Head of caudate nucleus (tissue), 42 donors: ENCODE measurements at places on chromosomes 12 and 14.

GRCh38 chr12:118183711-118184110 is 47.8 kb downstream of the PEBP1 start:
- DNase-seq: no peak

DNA sequence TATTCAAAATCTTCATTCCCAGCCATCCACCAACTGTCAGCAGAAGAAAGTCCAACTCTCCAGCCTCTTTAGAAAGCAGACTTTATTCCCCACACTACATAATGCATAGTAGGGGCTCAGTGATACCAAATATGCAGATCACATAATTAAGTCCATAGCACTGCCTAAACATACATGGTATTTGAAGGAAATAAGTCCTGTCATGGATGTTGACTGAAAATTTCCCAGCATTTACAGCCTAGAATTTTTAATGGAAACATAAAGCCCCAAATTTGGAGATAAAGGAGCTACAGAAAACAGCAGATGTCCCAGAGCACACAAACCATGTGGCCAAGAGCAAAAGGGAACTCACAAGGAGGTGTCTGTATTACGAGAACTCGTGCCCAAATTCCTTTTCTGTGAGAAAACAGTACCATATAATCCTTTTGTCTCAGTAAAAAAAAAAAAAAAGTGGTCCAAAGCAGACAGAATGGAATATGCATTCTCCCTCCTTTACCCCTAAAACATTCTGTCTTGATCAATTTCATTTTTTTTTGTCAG is 920.5 kb downstream of the NRXN3 start:
- DNase-seq: no peak

DNA sequence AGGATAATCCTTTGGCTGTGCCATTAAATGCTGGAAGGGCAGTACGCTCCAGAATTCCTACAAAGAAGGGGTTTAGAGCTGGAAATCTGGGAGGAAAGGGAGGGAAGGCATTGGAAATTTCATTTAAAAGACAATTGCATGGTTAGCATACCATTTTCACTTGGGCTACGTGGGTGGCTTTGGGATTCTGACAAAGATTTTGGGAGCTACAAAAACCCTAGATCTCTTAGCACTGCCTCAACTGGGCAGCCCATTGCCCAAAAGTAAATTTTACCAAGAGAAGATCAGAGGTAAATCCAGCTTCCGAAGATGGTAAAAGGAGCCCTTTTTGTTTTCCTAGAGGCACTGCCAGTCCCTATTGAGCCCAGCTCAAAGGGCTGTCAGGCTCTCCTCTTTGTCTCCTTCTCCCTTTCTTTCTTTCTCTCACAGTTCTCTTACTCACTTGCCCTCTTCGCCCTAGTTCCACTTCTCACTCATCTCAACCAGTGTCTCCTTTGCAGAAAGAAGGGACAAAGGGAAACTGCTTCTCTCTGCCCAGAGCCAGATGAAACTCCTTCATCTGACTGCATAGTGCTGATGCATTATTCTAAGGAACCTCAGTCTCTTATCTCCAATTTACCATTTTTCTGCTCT is 125.4 kb upstream of the PLEKHA5 start:
- no peak for DNase-seq

- no peak for DNase-seq
Observed at GRCh38 chr12:42744539-42745182, 155.1 kb upstream of the PRICKLE1 start.

- no peak for DNase-seq
Observed at GRCh38 chr12:121990692-121991603, 30.7 kb upstream of the BCL7A start.

DNA sequence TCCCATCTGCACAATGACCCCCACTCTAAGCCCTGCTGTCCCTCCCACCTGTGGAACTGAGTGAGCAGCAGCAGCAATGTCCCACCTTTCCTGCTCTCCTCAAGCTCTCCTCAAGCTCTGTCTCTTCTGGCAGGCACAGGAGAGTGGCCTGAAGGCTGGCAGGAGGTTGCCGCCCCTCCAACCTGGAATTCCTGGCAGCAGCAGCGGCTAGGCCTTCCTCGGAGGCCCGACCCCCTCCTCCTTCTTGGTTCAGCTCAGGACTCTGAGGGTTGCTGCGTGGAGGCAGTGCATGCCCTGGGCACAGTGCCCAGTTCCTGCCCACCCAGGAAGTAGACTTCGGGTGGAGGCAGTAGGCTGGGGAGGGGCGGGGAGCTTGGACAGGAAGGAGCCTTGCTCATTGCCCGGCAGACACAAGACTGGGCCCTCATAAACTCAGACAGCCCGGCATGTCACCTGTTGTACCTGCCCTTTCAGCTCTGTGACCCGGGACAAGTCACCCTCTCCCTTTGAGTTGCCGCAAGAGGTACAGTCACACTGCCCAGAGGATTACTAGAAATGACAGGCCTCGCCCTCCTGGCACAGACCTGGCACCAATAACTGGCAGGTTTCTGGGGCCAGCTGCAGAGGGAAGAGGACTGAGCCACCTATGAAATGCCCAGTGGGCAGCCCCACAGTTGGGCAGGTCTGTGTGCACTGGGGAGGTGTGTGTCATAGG is 2.1 kb upstream of the SERPINA1 start:
- DNase-seq: peak; percentile 48

GRCh38 chr14:101361044-101361443 is 200.3 kb upstream of the DIO3 start:
- no peak for DNase-seq

DNA sequence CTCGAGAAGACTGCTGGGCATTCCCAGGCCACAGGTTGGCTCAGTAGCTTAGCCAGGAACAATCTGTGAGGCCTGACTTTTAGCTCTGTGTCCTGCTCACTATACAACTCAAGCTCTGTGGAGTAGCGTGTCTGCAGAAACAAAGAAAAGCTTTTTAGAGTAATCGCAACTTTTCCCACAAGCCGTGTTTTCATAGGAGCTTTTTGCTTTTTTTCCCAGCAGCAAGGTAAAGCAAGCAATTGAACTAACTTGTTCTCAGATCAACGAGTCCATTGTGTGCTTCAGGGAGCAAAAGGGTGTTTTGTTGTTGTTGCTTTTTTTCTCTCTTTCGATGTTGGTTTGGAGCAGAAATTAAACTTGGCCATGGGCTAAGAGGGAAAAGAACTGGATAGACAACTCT is 97.3 kb upstream of the BCL2L14 start:
- DNase-seq: no peak

GRCh38 chr12:64740646-64741045 is 18.6 kb downstream of the GNS start:
- DNase-seq: no peak

- no peak for DNase-seq
Observed at GRCh38 chr12:26895672-26896071, 42.1 kb downstream of the INTS13 start.

- DNase-seq: no peak
Observed at GRCh38 chr12:55694188-55694515, 13.6 kb downstream of the ITGA7 start.

DNA sequence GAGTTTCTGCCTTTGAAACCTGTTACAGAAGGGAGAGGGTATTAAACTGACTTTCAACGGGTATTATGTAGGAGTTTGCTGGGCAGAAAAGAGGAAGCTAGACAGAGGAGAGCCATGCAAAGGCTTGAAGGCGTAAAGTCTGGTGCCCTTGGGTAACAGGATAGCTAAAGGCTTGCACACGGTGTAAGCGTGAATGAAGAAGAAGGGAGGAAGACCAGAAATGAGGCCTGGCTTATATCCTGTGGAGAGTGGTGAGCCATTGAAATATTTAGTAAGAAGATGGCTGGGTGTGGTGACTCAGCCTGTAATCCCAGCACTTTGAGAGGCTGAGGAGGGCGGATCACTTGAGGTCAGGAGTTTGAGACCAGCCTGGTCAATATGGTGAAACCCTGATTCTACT is 22.6 kb downstream of the SUDS3 start:
- no peak for DNase-seq

GRCh38 chr12:105552056-105552455 is 221.6 kb downstream of the C12orf75 start:
- DNase-seq: no peak

GRCh38 chr12:91985002-91985787 is 160.5 kb downstream of the BTG1 start:
- DNase-seq: no peak

GRCh38 chr14:27049701-27050100 is 451.9 kb upstream of the NOVA1 start:
- no peak for DNase-seq

- no peak for DNase-seq
Observed at GRCh38 chr14:45048385-45048784, 35.5 kb upstream of the PRPF39 start.

GRCh38 chr14:54902521-54903420 is at the start of gene GCH1:
GCH1 (minus strand) TSS chr14:54902826; CDS start chr14:54902663, 163 bp downstream.
- peak; percentile 50 for DNase-seq

- DNase-seq: no peak
Observed at GRCh38 chr14:99915305-99916090, 122.3 kb downstream of the EML1 start.

- DNase-seq: no peak
Observed at GRCh38 chr14:34043627-34044372, 92.9 kb upstream of the EGLN3 start.

DNA sequence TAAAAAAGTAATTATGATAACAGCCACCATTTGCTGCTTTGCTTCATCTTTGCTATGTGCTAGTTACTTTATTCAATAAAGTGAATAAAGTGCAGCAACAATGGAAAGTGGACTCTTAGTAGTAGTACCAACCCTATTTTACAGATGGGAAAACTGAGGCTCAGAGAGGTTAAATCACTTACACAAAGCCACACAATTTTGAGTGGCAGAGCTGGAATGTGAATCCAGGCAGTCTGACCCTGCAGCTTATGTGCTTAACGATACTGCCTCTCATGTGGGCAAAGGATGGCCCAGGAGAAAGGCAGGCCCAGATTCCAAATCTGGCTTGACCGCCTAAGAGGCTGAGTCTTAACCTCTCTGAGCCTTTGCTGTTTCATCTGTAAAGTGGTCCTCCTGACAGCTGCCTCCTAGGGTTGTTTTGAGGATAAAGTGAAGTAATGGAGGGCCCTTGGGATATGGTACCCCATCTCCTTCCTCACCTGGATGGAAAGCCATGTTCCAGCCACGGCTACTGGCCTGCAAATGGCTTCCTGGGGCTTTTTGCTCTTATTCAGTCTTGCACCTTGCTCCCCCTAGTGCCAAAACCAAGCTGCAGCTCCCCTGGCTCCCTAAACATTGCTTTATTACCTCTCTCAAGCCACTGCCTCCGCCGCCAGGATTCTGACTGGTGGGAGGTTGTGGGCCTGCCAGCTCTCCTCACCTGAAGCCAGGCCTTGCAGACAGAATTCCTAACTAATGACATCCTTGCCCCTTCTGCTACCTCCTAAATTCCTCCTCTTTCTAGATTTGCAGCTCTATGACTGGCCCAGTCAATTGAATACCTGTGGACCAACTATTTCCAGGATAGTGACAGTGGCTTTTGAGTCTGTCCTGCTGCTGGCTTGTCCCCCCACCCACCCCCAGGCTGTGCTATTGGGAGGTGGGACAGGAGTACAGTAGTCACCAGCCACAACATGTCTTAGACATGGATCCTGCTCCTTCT is 283.3 kb upstream of the PWP1 start:
- DNase-seq: no peak

- DNase-seq: no peak
Observed at GRCh38 chr14:75128596-75128990, 1.7 kb upstream of the NEK9 start.

GRCh38 chr12:69338120-69338859 is 9.9 kb upstream of the LYZ start:
- DNase-seq: no peak

GRCh38 chr12:54719691-54720090 is 71.5 kb upstream of the DCD start:
- no peak for DNase-seq

GRCh38 chr12:19550626-19551025 is 111.3 kb downstream of the AEBP2 start:
- DNase-seq: no peak

DNA sequence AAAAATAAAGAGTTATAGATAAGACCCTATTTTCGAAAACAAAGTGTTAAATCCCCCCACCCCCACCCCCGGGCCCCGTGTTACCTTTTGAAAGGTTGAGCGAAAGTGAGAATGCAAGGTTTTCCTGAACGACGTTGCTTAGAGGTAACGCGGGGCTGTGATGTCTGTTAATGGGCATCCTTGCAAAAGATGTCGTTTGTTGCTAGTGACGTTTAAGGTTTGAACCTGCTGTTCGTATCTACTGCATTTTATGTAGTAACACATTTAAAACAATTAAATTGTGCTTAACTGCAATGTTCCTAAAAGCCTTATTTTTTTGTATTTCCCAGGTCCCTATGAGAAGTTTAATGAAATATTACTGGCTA is 1.2 kb downstream of the CPSF6 start:
- DNase-seq: no peak

- DNase-seq: no peak
Observed at GRCh38 chr12:46617167-46617566, 208.6 kb downstream of the SLC38A4 start.

GRCh38 chr14:80095623-80096022 is 115.7 kb downstream of the DIO2 start:
- DNase-seq: no peak

GRCh38 chr12:94169966-94170689 is 21.8 kb downstream of the PLXNC1 start:
- DNase-seq: no peak

DNA sequence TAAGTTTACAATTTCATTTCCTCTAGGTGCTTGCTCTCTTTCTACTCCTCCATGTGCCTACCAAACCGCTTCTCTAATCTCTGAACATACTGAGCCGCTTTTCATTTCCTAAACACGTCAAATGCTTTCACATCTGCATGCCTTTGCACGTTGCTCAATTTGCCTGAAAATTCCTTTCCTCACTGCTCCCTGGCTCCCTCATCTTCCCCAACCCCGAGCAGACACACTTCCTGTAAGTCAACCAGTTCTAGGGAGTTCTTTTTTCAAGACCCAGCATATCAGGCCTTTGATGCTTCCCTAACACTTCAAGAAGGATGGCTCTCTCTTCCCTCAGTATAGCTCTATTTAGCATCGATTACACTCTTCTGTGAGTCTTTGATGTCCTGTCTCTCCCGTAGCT is 50.3 kb downstream of the LMO3 start:
- no peak for DNase-seq

- DNase-seq: no peak
Observed at GRCh38 chr14:64364907-64365306, 23.2 kb upstream of the MTHFD1 start.

GRCh38 chr14:98901511-98902205 is 370.3 kb downstream of the BCL11B start:
- DNase-seq: no peak

GRCh38 chr12:116962197-116962596 is 51.4 kb downstream of the FBXW8 start:
- DNase-seq: no peak

GRCh38 chr12:96070670-96071279 is 35.4 kb upstream of the LTA4H start:
- DNase-seq: no peak

- no peak for DNase-seq
Observed at GRCh38 chr12:110590806-110591326, 7.7 kb upstream of the PPTC7 start.

DNA sequence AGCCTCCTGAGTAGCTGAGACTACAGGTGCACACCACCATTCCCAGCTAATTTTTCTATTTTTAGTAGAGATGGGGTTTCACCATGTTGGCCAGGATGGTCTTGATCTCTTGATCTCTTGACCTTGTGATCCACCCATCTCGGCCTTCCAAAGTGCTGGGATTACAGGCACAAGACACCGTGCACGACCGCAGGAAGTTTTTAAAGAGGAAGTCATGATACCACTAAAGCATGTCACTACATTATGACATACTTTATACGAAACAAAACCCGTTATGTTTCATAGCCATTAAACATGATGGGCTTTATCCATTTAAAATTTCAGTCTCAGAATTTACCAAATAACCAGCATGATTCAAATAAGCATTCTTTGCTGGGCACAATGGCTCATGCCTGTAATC is 83.8 kb upstream of the DUSP6 start:
- no peak for DNase-seq
